Foreskin keratinocyte (primary cell): ENCODE measurements at places on chromosomes 2 and 18. TPM values are rescaled to one million over a fixed set of nuclear protein-coding genes. Genes with fewer than 3 reads are reported as not detected.

Gene POMC
- total RNA-seq, result 0.39 and 0.71 TPM in 2 replicates

Gene SLC16A14
- total RNA-seq, result 0.81 and 0.92 TPM in 2 replicates

Gene CCDC141
- not detected in 2 replicates for total RNA-seq

Gene BCS1L
- total RNA-seq, result 62.3 and 66.2 TPM in 2 replicates

Gene RBKS
- total RNA-seq, result 0.99 and 1.1 TPM in 2 replicates

Gene AQP12B
- not detected in 2 replicates for total RNA-seq

Gene PSME4
- 74.4 and 76.2 TPM in 2 replicates for total RNA-seq

Gene MYO7B
- 0.07 TPM in 1 of 2 replicates, not detected in the other for total RNA-seq

Gene ITGA4
- total RNA-seq, result 2.3 and 11.0 TPM in 2 replicates

Gene PAX8
- 5.6 and 7.0 TPM in 2 replicates for total RNA-seq

Gene GCG
- total RNA-seq, result not detected in 2 replicates

Gene GKN2
- total RNA-seq, result not detected in 2 replicates

Gene RAB6D
- 0.07 TPM in 2 replicates for total RNA-seq

Gene CD28
- total RNA-seq, result not detected in 2 replicates

Gene TMEM185B
- total RNA-seq, result 18.3 and 18.6 TPM in 2 replicates

Gene SKOR2
- total RNA-seq, result not detected in 2 replicates
